ENCODE measurements at places on chromosomes 16 and 17.

DNA sequence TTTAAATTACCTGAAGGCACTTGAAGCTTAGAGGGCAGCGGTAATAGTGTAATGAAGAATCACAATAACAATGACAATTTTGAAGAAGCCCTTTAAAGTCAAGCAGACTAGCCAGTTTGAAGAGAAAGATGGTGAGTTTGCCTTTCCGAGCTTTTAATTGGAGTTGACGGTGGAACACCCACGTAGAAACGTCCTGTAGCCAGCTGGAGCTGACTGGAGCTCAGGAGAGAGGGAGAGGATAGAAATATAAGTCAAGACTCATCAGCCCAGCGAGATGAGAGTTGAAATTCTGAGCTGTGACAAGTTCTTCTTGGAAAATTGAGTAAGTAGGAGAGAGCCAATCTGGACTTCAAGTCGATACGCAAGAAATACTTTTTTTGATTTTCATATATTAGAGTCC lies 91.7 kb upstream of the CACNG3 start:
- no peak for DNase-seq

GRCh38 chr17:50130559-50131305 lies 772 bp upstream of the SAMD14 start:
- DNase-seq = no peak

DNA sequence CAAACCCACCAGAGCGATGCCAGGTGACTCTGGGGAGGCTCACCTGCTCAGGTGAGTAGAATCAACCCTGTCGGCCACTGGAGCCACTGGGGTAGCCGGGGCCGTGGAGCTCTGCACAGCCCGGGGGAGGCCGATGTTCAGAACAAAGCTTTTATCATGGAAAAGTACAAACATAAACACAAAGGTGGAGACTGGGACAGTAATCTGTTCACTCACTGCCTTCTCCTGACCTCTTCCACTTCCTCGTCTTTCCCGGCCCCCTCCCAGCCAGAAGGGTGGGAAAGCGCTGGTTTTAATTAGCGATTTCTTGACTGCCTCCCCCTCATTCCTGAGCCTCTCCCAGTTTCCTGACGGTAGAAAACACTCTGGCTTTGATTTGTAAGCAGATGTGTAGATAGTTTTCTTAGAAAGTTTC lies 9.8 kb upstream of the TEX19 start:
- DNase-seq = no peak

- DNase-seq = no peak
Observed at GRCh38 chr17:19348081-19348650, 14.4 kb downstream of the B9D1 start.

- DNase-seq = no peak
Observed at GRCh38 chr17:79877041-79877440, 37.8 kb upstream of the CBX4 start.

GRCh38 chr16:19118938-19119431 lies 5.2 kb downstream of the ITPRIPL2 start:
- DNase-seq = no peak

DNA sequence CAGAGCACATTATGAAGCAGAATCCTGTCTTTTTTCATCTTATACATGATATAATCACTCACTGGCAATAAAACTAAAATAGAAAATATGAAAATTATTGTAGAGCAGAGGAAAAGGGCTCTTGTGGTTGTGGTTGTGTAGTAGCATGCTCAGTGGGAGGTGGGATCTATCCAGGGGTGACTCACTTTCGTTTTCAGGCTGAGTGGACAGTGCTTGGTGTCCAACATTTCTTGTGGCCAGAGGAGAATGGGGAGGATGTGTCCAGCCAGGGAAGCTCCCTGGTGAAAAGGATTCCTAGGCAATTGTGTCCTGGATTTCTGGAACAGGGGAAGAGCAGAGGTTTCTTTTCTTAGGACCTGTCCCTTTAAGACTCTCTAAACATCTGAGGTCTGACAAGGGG lies 31.9 kb upstream of the CPHXL start:
- DNase-seq = no peak

DNA sequence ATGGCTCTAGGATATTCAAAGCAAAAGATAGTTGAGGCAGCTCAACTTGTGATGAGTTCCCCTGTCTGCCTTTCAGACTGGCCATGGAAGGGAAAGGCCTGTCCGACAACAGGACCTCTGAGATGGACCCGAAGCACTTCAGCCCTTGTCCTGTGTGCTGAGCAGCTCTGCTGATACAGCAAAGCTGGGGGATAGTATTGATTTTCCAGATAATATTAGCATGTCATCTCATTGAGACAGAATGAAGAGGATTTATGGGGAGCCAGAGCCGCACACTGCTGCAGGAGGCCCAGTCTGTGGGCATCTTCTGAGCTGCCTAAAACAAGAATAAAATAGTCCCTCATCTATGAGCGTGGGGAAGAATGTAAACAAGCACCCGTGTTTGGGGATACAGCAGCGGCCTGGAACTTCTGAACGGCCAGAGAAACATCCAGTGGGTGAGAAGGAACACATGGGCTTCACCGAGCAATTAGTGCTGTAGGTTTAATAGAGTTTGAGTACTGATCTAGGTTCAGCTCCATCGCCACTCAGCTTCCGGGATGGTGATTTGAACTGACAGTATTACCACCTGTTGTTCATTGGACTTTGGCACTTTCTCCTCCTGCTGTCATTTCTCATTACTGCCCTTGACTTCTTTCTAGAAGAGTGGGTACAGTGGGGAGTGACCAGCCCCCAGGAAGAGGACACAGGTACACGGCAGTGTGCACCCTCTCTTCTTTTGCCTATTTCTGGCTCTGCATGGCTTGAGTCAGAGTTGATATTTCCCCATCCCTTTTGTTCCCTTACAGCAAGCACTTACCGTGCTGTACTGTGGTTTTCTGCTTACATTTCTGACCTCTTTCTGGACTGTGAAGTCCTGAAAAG lies 96.5 kb upstream of the TBX2 start:
- no peak for DNase-seq

GRCh38 chr16:90031186-90031930 lies 12.1 kb upstream of the DBNDD1 start:
- no peak for DNase-seq

DNA sequence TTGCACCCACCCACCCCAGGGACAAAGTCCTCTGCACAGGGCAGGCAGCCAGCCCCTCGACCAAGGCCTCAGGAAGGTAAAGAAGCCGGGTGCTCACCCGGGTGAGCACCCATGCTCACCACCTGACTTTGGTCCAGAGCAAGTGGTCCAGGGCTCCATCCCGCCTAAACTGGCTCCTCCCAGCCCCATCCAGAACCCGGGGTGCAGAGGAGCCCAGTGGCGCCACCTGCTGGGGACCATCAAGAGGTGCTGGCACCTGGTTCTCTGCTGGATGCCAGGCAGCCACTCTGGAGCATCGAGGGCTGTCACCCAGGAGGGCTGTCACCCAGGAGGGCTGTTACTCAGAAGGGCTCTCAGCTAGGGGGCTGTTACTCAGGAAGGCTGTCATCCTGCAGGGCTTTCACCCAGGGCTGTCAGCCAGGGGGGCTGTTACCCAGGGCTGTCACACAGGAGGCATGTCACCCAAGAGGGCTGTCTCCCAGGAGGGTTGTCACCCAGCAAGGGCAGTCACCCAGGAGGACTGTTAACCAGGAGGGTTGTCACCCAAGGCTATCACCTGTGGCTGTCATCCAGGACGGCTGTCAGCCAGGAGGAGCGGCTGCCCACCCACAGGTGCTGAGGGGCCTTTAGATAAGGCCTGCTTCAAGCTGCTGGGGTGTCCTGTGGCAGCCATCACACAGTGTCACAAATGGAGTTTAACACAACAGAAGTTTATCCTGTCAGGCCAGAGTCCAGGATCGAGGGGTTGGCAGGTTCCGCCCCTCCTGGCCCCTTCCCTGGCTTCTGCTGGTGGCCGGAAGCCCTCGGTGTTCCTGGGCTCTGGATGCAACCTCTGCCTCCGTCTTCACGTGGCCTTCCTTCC lies 98.5 kb downstream of the TNFRSF13B start:
- DNase-seq = no peak

GRCh38 chr17:31313982-31314781 lies at the start of gene EVI2B:
Gene EVI2B, minus strand, starts transcription at chr17:31314054. Its CDS starts 8,445 bp downstream, at chr17:31305609.
- DNase-seq = no peak

DNA sequence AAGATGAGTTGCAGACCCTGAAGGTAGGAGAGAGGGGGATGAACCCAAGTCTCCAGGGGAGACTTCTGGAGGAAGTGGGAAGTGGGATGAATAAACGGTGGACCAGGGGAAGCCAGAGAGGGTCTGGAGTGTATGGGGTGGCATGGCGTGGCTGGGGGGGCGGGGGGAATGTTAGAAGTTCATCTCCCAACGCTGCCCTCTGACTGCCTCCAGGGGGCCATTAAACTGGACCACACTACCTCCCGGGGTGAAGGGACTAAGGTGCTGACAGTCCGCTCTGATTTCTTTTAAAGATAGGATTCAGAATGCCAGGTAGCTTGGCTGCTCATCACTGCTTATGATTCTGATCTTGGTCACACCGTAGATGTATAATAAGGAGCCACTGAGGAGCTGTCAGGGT lies 21.2 kb downstream of the ST3GAL2 start:
- DNase-seq = no peak

GRCh38 chr17:57809879-57810278 lies 40.0 kb downstream of the MRPS23 start:
- no peak for DNase-seq

GRCh38 chr17:43917016-43917347 lies 9.6 kb upstream of the MPP2 start:
- DNase-seq = no peak

DNA sequence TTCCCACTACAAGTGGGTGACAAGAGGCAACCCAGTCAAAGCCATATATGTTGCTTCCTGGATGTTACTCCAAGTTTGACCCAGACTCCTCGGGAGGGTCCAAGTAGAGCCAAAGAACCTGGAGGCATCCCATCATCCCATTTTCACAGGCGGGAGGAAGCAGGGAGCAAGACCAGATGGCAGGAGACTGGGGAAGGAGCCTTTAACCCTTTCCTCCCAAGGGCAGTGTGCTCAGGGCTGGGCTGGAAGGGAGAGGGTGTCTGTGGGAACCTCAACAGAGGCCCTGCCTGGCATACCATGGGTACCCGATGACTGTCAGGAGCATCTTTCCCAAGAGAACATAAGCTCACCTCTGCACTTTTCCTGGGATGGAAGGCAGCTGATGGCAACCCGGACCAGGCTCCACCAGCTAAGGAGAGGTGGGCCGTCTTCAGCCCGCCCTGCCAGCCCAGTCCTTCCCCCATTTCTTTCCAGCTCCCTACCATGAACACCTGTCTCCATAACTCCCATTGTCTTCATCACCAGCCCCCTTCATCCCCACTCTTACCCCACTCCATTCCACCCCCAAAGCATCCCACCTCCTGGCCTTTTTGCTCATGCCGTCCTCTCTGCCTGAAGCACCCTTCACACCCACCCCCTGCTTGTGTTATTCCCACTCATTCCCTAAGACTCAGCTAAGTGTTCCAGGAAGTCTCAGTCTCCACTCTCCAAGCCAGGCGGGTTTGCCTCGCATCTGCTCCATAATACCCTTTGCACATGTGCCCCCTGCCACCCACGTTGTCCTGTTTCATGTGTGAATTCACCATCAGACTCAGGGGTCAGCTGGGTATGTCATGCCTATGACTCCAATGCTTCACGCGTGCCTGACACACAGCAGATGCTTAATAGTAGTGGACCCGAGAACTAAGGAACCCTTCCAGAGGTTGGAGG lies 5.9 kb upstream of the SLC16A5 start:
- DNase-seq = no peak

- no peak for DNase-seq
Observed at GRCh38 chr17:72901083-72901482, 191.4 kb downstream of the SLC39A11 start.

DNA sequence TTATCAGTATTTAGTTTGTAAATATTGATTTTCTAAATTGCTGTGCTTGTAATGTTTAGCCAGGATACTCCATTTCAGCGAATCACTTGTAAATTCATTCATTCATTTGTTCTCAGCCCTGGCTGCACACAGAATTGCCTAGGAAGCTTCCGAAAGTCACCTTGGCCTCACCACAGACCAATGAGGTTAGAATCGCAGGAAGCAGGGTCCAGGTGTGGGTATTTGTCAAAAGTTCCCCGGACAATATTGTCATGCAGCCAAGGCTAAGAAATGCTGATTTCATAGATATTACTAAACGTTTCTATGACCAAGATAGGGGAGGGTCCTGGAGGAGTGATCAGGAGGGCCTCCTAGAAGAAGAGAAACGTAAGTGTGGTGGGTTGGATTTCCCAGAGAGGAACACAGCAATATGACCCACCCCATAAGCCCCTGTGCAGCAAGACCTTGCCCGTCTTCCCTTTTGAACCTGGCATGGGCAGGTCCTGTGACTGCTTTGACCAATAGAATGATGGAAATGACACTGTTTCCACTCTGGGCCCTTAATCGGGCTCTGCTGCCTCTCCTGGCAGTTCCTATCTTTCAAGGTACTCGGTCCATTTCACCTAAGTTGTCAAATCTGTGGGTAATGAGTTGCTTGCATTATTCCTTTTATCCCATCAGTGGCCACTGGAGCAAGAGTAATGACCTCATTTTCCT lies 238.7 kb downstream of the FOXL1 start:
- DNase-seq = no peak

DNA sequence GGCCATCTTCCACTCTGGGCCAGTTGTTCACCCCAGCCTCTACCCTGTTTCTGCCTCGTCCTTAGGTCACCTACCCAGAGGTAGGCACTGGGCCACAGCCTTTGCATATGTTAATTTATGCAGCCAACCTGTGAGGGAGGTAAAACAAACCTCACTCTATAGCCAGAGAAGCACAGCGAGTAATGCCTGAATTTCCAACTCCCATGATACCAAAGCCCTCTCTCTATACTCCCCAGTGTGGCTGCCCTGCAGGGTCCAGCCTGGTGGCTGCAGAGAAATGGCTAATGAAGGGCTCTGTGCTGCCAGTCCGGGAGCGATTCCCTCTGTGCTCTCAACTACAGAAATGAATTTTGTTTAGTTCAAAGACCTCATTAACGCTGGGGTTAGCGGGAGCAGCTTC lies 397.0 kb upstream of the CCL2 start:
- DNase-seq = no peak

- DNase-seq = no peak
Observed at GRCh38 chr16:66293207-66293735, 73.2 kb upstream of the CDH5 start.

DNA sequence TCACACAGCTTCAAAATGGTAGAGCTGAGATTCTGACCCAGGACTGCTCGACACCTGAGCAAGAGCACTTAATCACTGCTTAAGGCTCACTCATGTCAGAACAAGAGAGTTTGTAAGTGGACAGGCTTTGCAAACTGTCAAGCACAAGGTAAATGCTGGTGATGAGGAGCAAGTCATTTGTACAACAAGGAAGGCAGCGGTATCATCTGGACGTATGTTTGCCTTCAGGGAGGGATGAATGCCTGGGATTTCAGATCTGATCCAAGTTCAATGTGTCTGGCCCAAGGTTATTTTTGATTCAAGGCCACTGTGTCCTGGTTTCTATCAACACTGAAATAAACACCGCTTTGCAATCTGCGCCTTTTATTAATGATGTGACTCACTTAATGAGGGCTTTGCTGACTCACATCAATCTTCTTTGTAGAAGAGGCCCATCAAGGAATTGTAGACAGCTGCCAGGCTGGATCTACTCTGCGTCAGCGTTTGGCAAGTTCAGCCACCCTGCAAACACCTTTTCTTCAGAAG lies 174.4 kb upstream of the HS3ST3A1 start:
- no peak for DNase-seq

DNA sequence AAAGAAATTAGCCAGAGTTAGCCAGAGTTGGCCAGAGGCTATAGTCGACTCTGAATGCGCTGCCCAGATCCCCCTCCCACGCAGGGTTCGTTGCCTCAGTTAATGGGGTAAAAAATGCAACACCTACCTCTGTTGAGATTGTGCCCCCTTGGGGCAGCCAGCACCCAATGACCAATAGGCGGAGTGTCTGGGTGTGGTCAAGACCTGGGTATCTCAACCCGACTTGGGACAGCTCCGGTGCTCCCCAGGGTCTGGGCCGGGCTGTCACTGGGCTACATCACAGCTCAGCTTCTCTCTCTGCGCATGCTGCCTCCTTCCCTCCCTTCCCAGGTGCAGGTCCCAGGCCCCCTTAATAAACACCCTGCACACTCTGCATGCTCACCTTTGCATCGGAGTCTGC lies 59.6 kb upstream of the GCSH start:
- DNase-seq = no peak

Data from HS-27A (cell line).